ENCODE measurements at places on chromosomes 13 and 19. TPM values are rescaled to one million over a fixed set of nuclear protein-coding genes. Genes with fewer than 3 reads are reported as not detected.

DNA sequence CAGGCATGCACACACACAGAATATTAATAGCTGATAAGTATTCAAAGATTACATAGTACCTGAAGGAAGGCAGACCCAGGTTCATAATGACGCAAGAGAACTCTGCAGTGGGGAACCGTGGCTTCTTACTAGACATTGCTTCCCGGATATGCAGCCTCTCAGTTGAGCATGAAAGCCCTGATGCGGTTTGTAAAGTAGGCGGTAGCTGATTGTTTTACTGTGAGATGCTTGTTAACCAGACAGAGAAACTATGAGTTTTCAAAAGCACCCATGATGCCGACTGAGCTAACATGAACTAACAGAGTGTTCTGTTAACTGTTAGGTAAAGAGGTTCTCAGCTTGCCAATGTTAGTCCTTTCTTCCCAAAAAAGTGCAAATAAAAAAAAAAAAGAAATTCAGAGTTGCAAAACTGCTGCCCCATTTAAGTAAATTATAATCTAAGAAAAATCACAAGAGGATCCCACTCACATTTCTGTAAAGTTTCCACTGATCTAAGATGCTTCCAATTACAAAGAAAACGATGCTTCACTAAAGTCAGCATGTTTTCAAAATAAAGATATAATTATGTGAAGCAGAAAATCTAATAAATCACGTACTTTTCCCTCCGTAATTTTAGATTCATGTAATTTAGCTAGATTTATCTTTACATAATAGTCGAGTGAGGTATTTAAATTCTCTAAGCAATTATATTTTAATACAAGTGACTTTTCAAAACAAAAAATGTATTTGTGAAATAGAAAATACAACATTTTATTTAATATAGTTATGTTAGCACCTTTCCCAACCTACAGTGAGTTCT is 2.2 kb downstream of the FLT1 start:
- no peak for DNase-seq

- no peak for DNase-seq
Measured at GRCh38 chr19:8323781-8324185, 2.5 kb downstream of the RPS28 start.

GRCh38 chr13:101626925-101627555 is 174.6 kb downstream of the ITGBL1 start:
- no peak for DNase-seq

DNA sequence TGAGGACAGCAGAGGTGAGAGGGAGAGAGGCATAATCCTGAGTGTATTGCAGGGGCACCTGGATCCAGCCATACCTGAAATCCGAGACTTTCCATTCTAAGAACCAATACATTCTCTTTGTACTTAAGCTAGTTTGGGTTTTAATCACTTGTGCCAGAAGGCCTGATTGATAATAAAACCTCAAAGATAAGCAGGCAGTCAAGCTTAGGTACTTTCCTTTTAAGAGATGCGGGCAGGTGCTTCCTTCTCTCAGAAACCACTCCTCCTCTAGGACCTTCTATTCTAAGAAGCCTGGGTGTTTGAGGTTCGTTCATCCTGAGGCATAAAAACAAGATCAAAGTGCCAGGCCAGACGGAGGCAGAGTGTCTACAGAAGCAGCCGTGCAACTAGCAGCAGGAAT is 22.2 kb downstream of the FAM187B start:
- DNase-seq: no peak

DNA sequence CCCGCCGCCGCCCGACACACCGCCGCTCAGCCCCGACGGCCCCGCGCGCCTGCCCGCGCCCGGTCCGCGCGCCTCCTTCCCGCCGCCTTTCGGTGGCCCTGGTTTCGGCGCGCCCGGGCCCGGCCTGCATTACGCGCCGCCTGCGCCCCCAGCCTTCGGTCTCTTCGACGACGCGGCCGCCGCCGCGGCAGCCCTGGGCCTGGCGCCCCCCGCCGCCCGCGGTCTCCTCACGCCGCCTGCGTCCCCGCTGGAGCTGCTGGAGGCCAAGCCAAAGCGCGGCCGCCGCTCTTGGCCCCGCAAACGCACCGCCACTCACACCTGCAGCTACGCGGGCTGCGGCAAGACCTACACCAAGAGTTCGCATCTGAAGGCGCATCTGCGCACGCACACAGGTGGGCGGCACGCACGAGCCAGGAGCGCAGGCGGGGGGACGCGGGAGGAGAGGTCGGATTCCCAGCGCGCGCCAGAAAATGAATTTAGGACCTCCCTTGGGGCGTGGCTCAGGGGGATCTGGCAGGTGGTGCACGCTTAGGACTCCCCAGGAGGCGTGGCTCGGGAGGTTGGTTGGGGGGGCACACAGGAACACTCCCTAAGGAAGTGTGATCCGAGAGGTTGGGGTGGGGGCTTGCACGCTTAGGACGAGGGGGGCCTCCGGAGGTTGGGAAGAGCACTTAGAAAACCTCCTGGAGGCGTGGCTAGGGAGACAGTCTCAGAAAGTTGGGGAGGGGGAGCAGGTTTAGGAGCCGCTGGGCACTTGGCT is 1.2 kb downstream of the KLF2 start:
- peak; percentile 55 for DNase-seq

DNA sequence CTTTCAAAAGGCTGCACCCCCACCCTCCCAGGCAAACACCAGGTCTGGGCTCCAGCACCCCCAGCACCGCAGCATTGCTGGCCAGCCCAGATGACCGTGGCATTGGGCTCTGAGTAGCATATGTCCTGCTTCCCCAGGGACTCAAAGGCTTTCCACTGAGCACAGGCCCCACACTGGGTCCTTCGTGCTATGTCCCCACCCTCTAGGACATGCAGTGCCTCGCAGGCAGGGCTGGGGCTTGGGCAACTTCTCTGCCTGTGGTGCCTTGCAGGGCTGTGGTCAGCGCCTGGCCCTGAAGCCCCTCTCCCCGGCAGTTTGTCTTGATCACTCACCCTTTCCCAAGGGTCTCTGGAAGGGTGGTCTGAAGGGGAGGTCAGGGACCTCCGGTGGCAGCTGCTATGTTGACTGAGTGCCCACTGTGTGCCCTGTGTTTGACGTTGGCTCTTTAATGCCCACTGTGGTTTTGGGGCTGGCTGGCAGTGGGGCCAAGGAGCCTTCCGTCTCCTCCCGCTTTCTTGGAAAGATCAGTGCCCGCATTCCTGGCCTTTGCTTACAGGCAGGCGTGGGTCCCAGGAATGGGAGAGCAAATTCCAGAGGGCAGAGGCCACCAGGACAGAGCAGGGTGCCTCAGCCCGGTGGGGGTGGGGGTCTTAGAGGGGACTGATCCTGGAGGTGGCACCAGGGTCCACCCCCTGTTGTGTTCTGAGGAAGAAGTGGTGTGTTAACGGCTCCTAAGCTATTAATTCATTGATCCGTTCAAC is 20.3 kb upstream of the CRTC1 start:
- no peak for DNase-seq

Gene RNF17
- 0.13 TPM for total RNA-seq

DNA sequence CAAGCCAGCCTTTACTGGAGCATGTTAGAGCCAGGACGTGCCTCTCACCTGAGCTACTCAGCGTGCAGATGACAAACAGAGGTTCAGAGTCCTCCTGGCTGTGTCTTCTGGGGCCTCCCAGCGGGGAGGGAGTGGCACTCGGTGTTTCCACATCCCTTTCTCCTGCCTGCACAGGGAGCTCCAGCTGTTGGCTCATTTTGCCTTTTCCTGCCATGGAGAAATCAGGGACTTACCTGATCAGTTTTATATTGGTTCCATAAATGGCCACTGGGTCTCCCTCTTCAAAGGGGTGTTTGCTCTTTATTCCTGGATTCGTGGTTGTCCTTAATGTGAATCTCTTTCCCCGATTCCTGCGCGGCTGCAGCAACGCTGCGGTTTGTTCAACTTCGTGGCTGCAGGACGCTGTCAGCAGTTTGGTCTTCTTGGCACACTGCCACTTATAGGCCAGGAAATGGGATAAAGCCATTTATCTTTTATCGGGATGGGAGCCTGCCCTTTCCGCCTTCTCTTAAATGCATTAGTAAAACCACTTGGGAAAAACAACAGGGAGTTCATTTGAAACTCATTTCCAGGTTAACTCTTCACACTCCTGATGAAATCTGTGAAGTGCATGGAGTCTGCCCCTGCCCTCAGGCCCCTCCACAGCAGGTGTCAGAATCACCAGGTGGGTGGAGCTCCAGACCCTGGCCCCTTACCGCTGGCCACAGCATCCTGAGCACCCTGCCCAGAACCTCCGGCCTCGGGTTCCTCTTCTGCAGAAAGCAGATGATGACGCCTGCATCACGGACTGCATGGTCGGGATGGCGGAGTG is 39.8 kb upstream of the MCF2L start:
- peak; percentile 59 for DNase-seq

Gene PSG3
- not detected for total RNA-seq

DNA sequence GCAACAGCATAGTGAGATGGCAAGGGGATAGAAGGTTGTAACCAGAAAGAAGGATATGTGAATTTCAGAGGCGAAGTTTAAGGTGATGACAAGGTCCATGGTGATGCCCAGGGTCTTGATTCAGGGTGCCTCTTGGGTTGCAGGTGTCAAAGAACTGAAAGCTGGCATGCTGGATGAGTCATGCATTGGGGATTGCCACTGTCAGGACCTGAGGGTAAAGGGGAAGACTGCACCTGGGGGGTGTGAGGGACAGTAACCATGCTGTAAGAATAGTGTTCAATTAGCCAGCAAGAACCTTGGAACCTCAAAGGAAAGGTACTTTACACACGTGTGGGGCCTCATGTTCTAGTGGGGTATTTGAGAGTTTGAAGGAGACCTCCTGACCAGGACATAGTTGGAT is 279.6 kb downstream of the SLC7A1 start:
- no peak for DNase-seq

DNA sequence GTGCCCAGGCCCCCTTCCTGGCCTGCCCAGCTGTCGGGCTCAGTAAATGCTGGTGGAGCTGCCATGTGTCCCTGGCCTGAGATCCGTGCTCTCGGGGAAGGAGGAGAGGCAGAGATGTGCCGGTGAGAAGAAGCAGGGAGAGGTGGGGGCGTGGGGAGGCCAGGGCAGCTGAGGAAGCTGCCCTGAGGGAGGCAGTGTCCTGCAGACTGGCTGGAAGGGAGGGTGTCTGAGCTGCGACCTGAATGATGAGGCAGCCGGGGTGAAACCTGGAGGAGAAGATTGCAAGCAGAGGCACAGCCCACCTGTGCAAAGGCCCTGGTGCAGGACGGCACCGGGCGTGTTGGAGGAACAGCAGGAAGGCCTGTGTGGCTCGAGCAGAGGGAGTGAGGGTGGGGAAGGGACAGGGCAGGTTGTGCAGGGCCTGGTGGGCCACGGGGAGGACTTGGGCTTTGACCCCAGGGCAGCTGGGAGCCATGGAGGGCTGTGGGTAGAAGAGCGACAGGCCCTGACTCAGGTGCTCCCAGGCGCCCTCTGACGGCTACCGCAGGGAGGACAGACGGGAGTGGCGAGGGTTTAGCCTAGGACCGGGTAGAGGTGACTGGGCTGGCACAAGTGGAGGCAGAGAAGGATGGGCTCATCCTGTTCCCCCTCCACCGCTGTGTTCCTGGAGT is 14.0 kb upstream of the CELF5 start:
- DNase-seq: peak; percentile 62

- DNase-seq: no peak
Measured at GRCh38 chr13:108987944-108988343, 358.5 kb downstream of the MYO16 start.

DNA sequence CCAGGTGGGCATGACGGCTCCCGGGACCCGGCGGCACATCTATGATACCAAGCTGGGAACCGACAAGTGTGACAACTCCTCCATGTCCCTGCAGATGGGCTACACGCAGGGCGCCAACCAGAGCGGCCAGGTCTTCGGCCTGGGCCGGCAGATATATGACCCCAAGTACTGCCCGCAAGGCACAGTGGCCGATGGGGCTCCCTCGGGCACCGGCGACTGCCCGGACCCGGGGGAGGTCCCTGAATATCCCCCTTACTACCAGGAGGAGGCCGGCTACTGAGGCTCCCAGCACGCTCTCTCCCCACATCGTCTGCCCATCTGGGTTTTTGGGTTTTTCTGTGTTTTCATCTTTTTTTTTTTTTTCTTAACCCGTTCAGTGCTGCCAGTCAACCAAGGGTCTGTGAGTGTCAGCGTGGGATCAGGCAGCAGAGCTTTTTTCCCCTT is 2.3 kb upstream of the ABCA7 start:
- DNase-seq: no peak

DNA sequence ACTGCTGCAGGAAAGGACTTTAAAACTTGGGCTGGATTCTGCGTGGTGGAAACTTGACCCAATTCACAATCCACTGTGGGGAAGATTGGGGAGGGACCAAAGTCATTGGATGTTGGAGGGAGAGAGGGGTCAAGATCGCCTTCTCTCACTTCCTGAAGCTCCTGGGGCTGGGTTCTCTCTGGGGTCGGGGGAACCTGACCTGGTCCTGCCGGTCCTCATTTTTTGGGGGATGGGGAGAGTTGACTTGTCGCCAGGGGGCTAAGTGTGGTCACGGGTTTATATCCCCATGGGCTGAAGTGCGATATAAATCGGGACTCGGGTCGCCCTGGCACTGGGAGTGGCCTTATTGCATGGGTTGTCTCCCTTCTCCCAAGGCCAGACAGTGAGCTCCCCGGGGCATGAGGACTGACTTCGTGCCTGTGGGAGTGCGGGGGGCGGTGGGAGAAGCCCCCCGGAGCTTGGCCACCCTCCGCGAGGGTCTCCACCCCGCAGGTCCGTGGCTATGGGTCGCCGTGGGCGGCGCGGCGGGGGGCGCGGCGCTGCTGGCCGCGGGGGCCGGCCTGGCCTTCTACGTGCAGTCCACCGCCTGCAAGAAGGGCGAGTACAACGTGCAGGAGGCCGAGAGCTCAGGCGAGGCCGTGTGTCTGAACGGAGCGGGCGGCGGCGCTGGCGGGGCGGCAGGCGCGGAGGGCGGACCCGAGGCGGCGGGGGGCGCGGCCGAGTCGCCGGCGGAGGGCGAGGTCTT is 6.3 kb downstream of the ICAM5 start:
- DNase-seq: no peak

DNA sequence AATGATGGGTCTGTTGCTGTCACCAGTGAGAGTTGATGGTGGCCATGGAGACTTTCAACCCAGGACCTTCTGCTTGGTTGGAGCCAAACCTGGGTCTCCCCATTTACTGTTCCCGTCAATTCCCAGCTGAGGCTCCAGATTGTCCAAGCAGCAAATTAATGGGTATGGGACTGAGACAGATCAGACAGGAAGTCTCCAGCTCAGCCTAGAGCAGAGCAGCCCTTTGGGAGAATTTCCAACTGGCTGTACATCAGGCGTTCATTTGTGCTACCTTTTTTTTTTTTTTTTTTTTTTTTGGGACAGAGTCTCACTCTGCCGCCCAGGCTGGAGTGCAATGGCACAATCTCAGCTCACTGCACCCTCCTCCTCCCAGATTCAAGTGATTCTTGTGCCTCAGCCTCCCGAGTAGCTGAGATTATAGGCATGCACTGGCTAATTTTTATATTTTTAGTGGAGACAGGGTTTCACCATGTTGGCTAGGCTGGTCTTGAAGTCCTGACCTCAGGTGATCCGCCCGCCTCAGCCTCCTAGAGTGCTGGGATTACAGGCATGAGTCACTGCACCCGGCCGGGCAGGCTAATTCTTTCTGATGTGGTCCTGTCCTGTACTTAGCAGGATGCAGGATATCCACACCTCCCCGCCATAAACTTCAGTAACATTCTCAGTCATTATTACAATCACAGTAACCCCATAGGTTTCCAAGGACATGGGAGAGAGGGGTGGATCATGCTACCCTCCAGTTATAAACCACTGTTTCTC is 9.3 kb downstream of the MAP3K10 start:
- no peak for DNase-seq

Gene SOX1
- not detected for total RNA-seq

All from heart right ventricle (tissue), 16 donors.